ENCODE measurements at places on chromosomes 5 and 9.

- DNase-seq = no peak
Observed at GRCh38 chr5:6905883-6906282, 192.7 kb downstream of the TENT4A start.

GRCh38 chr9:100521282-100521681 is 48.3 kb downstream of the TMEFF1 start:
- DNase-seq = no peak

- peak; percentile 76 for DNase-seq
Observed at GRCh38 chr5:122846051-122846550, 688 bp downstream of the SNX24 start.

DNA sequence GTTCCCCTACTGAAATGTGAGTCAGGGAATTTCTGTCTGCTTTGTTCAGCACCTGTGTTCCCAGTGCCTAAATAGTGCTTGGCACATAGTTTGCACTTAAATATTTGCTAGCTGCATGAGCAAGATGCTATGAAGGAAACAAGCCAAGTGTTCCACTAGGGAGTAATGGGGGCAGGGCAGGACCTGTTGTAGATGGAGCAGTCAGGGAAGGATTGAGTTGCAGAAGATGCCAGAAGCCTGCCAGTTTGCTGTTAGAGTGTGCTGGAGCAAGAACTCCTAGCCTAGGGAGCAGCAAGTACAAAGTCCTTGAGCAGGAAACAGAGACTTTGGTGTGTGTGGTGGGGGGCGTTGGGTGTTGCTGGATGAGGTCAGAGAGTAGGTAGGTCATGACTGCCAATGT is 87.5 kb downstream of the DAB2IP start:
- DNase-seq = peak; percentile 52

GRCh38 chr5:158382473-158382872 is 523.5 kb upstream of the CLINT1 start:
- DNase-seq = peak; percentile 97

GRCh38 chr9:124121725-124122124 is 110.2 kb downstream of the LHX2 start:
- DNase-seq = no peak

DNA sequence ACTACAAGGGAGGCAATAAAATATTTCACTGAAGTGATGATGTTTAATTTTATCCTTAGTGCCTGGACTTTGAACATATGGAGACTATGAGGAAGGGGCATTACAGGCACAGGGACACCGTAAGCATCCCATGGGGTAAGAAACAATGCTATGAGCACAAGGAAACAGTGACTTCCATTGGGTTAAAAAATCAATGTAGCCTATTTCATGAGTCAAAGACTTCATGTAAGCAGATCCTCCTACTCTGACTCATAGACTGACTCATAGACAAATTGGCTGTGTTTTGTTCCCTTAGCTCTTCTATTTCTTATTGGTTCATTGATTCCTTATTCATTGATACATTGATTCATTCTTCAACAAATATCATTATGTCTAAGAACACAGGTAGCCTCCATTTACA is 351.0 kb downstream of the PRELID2 start:
- peak; percentile 71 for DNase-seq

DNA sequence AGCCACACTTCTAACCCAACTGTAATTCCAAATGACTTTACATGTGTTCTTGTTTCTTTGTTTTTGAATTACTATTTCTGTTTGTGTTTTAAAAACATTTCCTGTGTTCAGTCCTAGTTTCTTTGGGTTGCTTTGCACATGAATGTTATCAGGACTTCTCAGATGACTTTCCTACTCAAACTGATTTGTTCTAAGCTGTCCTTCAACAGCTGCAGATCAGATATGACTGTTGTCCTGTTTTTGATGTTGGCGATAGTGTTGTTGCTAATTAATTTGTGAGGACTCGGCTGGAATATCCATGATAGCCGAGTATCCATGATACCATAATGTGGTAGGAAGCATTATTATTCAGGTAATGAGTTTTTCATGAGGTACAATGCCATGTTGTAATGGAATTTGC is 98.6 kb downstream of the CHSY3 start:
- no peak for DNase-seq
